ENCODE measurements at places on chromosomes 6 and 20.

- no peak for DNase-seq
These were observed 5.5 kb downstream of the SNRPB start for GRCh38 chr20:2465100-2465499.

- DNase-seq: no peak
These were observed 156.4 kb upstream of the RREB1 start for GRCh38 chr6:6951355-6951754.

DNA sequence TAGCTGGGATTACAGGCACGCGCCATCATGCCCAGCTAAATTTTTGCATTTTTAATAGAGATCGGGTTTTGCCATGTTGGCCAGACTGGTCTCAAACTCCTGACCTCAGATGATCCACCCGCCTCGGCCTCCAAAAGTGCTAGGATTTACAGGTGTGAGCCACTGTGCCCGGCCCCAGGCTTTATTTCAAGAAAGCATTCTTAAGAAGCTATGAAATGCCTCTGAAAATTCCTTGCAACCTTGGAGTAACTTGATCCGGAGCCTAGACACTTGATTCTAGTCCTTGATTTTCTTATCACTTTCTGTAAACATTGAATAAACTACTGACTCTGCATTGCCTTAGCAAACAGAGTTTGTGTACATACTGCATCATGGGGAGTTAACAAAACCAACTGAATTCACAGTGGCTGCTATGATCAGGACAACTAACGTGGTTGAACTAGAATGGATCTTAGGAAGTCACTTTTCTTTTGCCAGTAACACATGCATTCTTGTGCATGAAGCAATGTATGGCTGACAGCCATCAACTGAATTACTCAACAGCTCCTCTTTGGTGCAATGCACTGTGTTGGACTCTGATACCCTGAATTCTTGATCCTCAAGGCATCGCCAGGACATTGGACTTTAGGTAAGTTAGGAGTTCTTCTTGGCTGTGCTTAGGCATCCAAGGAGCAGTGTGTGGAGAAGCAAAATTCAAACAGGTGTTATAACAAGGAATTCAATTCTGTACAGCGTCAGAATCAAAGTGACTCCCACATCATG lies 102.8 kb upstream of the TMEM170B start:
- DNase-seq: no peak

- DNase-seq: no peak
These were observed 241.5 kb upstream of the PLN start for GRCh38 chr6:118306392-118307238.

GRCh38 chr6:28399350-28400121 lies at the start of gene ZSCAN12:
ZSCAN12 (minus strand) TSS chr6:28399747; CDS start chr6:28398405, 1,342 bp downstream.
- peak; percentile 75 for DNase-seq

DNA sequence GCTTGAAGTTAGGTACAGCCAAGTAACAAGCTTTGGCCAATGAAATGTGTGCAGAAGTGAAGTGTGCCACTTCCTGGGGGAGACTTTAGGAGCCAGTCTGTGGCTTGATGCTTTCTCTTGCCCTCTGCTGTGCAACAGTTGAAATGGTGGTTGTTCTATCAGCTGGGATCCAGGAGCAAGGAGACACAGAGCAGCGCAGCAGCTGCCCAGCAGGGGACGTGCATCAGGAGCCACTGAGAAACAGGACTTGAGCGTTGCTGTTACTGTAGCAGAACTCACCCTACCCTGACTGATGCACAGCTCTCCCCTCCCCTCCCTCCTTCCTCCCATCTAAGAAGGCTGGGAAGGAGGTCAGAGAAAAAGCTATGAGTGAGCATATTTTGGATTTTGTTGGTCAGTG lies 18.9 kb upstream of the CCN5 start:
- no peak for DNase-seq

GRCh38 chr6:11043378-11043960 lies 636 bp downstream of the ELOVL2 start:
- no peak for DNase-seq

GRCh38 chr6:138036111-138036510 lies 71.1 kb downstream of the PERP start:
- no peak for DNase-seq

DNA sequence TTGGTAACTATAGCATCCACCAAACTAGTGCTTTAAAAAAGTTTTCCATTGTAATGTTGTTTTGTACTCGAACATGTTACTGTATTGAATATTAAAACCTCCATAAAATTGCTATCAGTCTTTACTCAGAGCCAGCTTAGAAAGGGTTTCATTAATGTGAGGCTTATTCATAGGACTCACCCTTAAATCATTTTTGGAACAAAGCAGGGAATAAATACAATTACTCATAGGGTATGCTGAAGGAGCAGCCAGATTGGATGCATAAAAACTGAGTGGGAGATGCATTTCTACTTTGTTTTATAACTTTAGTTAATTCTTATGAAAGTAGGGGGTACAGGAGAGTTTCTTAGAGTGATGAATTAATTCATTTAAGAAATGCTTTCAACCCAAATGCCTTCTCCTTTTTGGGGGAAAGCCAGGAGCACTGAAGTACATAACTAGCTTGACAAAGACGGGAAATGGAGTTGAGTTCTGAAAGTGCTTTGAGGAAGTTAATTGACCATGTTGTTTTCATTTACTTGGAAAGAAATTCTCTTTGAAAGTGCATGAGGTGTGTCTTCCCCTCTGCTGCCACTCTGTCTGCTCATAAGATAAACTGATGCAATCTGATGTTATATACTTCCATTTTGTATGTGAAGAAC lies 90.3 kb downstream of the RNF144B start:
- DNase-seq: no peak

- no peak for DNase-seq
These were observed 518 bp downstream of the PEX6 start for GRCh38 chr6:42978487-42978838.

GRCh38 chr6:7805850-7806214 lies 79.9 kb downstream of the BMP6 start:
- DNase-seq: no peak

GRCh38 chr20:58268421-58268821 lies 40.0 kb upstream of the ANKRD60 start:
- DNase-seq: no peak

GRCh38 chr6:17519120-17519519 lies 81.0 kb upstream of the FAM8A1 start:
- no peak for DNase-seq

DNA sequence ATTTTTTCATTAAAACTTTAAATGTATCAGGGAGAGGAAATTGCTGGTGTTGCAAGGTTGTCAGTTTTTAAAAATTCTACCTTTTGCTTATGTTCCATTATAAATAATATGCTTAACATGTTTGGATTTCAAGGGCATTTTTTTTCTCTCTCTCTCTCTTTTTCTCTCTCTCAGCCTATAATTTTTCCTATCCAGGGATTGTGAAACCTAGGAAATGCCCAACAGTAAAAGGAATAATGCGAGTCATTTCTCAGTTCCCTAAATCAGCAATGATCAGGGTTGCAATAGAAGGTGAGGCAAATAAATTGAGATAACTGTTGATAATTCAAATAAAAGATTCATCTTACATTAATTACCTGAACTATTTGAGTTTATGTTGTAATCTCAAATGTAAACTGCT lies 53.2 kb upstream of the IFNGR1 start:
- no peak for DNase-seq

DNA sequence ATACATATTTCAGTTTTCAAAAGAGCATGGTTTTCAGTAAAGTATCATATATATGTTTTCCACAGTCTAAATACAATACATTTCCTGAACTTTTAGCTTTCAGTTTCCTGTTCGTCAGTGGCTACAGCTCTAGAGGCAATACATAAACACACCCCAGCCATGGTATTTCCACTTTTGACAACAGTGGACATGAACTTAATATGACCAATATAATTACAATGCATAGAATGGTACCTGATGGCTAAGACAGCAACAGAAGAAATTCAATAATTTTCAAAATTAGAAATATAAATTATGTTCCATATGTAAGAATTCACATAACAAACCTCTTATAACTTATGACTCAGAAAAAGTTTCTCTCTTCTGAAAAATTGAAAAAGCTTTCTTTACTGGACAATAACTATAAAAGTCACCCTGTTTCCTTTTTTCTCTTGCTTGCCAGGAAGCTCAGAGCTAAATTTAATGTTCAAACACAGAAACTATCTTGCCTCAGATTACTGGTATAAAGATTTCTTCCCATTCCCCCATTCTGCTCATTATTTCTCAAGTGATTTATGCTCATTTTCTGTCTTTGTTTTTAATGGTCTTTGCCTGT lies 19.2 kb downstream of the FKBP5 start:
- DNase-seq: no peak

GRCh38 chr6:169189686-169190085 lies 64.0 kb downstream of the THBS2 start:
- no peak for DNase-seq

- DNase-seq: no peak
These were observed 67.2 kb upstream of the RNF146 start for GRCh38 chr6:127199470-127199869.

- no peak for DNase-seq
These were observed 119.7 kb upstream of the PCSK2 start for GRCh38 chr20:17107127-17107526.

- DNase-seq: no peak
These were observed 10.9 kb downstream of the PSMB1 start for GRCh38 chr6:170542031-170542719.

DNA sequence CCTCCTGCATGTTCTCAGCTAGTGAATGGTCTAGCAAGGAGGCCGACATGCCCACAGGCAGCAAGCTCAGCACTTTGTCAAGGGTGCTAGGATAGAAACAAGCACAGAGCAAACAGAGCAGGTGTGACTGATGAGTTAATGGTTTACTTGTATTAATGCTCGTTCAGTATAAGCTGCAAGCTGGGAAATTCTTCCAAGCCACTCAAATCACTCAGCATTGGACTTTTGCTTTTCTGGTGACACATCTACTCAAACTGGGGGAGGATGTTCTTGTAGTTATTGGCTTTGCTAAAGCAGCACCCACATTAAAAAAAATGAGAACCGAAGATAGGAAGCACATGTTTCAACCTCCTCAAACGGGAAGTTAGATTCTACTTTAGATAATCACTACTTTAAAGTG lies 43.1 kb upstream of the NEDD9 start:
- DNase-seq: no peak

DNA sequence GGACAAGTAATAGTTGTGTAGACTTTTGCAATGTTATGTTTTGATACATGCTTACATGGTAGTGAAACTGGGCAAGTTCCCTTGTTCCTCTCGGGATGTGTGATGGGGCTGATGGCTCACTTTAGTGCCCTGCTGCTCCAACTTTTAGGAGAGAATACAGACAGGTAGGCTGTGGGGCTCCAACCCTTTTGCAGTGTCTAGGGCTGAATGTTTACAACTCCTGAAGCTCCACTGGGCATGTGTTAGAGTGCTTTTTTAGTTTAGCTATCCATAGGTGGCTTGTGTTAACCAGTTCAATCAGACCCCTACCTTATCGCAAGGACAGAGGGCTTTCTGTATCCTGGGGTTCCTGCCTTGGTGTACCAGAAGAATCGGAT lies 33.8 kb downstream of the SERPINB6 start:
- no peak for DNase-seq

DNA sequence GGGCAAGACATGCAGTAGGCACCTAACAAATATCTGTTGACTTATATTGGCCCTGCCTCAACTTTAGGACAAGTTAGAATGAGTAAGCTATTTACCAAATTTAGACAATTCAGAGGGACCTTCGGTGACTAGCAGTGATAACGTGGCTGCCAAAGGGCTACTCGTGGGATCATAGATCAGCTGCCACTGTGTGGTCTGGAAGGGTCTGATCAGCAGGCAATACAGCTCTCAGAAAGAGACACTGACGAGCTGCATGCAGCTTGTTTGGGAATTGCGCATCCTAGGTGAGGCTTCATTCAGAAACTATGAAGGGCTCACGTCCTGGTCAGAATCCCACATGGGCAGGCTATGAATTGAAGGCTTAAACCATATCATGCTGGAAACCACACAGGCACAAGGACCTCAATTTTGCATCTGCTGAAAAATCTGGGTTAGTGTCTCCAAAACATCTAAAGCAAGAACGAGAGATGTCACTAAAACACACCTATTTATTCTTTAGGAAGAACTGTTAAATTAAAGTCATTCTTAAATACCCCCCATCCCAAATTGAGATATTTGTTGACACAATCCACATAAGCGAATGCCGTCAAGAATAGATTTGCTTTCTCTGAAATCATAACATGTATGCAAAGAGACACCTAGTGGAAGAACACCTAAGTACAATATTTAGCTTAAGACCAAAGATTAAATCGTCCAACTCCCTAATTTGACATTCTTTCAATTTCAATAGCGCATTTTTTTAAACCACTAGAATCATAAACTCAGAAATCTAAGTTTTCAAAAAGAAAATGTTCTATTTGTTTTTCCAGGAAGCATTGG lies 79.6 kb downstream of the IPCEF1 start:
- no peak for DNase-seq

DNA sequence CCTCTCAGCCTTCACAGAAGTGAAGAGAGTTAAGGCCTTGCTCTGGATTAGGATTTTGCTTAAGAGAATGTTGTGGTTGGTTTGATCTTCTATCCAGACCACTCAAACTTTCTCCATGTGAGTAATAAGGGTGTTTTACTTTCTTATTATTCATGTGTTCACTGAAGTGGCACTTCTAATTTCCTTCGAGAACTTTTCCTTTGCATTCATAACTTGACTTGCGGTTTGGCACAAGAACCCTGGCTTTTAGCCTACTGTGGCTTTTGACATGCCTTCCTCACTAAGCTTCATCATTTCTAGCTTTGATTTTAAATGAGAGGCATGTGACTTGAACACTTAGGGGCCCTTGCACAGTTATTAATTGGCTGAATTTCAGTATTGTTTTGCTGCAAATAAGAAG lies 166.1 kb upstream of the OPRM1 start:
- no peak for DNase-seq

GRCh38 chr6:1266686-1267056 lies 45.2 kb upstream of the FOXQ1 start:
- no peak for DNase-seq

DNA sequence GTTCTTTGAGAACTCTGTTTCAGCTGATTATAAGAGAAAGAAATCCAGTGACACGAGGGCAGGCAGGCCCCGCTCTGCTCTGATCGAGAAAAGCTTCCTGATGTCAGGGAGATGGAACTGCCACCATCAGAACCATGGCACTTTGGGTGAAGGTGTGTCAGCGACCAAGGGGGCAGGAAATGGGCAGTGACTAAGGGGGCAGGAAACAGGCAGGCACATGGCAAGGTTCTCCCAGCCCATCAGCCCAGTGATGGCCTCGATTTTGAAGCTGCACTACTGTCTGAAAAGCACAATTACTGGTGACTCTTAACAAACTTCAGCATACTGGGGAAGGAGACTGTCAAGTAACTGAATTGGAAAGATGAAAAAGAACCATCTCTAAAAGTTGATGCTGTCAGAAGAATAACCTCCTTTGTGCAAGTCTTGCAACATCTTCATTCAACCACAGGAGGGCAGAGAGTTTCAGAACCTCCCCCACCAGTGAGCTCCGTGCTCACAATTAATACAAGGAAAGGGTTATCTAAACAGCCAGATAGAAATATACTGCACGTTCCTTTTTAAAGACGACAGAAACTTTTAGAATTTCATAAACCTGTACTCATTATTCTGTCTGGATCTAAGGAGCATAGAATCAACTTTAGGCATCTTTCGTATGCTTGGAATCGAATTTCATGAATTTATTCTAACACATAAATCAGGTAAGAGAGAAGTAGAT lies 39.1 kb downstream of the TMX4 start:
- DNase-seq: no peak
